ACHN (cell line): ENCODE measurements at places on chromosomes 11 and 22.
A peak's percentile ranks its signal among the peaks of the same experiment; 100 is the strongest.

DNA sequence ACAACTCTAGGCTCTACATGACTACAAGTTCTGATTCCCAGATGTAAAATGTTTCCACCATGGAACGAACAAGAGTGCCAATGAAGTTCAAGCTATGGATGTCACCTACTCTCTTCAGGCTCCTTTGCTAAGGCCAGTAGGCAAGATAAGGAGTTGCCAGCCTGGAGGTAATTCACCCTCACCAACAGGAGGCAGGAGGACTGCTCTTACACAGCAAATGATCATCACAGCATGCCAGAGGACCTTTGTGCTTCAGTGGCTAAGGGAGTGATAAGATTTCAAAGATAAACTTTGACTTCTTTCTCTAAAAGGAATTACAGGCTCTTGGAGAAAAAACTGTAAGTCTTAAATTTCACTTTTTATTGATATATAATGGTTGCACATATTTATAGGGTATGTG is 54.1 kb upstream of the SLC36A4 start:
- DNase-seq = no peak

- DNase-seq = no peak
These were observed 25.5 kb upstream of the CREB3L1 start for GRCh38 chr11:46251954-46252353.

DNA sequence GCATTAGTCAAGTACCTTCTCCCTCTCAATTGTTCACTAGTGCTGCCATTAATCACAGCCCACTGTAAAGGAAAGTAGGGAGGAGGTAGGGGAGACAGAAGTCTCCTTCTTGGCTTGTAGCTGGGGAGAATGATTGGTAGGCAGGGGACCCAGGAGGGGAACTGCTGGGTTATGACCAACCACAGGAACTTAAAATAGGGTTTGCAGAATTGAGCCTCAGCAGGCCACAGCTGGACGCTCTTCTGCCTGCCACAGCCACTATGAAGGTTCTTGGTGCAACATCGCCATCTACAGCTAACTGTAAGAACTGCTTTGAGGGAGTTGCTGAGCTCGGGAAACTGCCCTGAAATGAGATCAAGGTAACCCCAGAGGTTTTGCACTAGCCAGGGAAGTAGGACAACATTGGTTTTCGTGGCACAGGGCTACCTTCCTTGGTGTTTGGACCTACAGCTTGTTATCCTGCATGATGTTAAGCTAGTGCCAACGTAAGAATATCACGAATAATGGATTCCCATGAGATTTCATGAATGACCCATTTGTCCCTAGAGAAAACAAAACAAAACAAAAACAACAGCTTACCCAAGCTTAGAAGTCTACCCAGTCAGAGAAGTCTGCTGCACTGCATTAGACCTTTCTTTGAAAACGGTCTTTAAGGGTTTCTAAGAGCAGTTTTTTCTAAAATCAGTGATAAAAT is 787.1 kb upstream of the API5 start:
- DNase-seq = peak; percentile 50

DNA sequence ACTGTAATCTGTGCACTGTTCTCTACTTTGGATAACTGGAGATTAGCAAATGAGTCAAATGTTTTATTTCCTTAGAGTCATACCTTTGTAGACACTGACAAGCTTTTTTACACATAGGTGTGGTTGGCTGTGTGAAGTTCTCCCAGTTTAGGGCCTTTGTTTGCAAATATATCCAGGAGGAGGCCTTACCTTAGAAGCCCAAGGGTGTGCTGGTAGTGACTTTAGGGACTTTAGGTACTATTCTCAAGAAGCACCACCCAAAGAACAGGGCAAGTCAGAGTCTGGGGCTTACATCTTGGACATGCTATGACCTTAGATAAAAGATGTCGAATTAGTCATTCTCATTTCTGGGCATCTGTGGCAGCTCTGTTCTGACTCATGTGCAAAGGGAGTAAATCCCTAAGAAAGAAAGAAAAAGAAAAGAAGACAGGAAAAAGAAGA is 4.8 kb upstream of the FAR1 start:
- DNase-seq = peak; percentile 8

DNA sequence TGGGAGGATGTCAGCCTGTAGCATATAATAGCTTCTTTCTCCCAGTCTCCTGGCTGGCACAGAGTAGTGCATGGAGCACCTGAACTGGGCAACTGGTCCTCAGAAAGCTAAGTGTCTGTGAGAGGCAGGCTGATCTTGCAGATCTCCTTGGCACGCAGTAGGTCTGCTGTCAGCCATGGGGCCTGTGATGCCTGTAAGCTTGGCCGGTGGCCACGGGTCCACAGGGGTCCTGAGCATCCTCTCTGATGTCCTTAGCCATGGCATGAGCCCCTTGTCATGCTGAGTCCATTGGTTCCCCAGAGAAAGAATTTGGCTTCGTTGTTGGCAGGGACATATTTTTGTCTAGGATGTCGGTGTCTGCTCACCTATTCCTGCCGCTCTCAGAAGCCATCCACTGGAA is 25.0 kb downstream of the AMPD3 start:
- DNase-seq = no peak

DNA sequence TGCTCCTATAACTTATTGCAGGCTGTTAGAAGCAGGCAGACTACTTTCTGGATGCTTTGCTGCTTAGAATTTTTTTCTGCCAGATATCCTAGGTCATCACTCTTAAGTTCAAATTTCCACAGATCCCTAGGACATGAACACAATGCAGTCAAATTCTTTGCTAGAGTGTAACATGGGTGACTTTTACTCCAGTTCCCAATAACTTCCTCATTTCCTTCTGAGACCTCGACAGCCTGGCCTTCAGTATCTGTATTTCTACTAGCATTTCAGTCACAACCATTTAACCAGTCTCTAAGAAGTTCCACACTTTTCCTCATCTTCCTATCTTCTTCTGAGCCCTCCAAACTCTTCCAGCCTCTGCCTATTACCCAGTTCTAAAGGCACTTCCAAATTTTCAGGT is 60.4 kb upstream of the ZBED5 start:
- DNase-seq = no peak

- DNase-seq = no peak
These were observed 26.7 kb downstream of the IRAG1 start for GRCh38 chr11:10666556-10667520.

GRCh38 chr11:114281388-114281956 is 14.7 kb upstream of the NNMT start:
- DNase-seq = no peak

DNA sequence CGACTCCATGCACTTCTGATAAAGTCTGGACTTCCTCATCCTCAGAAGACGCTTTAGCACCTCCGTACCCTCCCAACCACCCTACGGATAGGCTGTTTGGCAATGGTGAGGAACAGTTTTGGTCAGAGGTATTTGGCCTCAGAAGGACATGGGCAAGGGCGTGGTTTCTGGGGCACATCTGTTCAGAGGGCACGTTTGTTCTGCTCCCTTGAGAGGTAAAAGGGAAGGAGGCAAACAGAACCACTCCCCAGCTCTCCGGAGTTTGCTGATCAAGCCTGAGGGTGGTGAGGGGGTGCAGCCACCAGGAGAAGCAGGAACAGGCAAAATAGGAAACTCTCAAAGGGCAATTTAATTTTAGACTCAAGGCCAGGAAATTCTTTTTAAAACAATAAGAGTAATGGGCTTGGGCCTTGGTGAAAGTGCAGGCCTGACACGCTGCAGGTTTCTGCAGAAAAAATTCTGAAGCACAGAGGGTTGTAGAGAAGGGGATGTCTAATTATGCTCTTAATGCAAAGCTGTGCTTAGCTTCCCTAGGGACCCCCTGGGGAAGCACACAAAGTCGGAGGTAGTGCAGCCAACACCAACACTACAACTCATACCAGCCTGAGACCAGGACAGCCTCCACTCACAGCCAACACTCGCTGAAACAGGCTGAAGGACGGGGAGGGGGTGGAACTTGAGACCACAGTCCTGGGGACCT is 23.3 kb downstream of the ETS1 start:
- DNase-seq = no peak

DNA sequence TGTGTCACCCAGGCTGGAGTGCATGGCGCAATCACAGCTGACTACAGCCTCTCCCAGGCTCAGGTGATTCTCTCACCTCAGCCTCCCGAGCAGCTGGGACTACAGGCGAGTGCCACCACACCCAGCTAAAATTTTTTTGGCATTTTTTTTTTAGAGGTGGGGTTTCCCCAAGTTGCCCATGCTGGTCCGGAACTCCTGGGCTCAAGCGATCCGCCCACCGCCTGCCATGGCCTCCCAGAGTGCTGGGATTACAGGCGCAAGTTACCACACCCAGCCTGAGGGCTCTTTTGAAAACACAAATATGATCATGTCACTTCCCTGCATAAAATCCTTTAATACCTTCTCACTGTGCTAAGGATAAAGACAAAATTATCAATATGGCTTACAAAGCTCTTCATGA is 88.1 kb downstream of the MAML2 start:
- DNase-seq = no peak

DNA sequence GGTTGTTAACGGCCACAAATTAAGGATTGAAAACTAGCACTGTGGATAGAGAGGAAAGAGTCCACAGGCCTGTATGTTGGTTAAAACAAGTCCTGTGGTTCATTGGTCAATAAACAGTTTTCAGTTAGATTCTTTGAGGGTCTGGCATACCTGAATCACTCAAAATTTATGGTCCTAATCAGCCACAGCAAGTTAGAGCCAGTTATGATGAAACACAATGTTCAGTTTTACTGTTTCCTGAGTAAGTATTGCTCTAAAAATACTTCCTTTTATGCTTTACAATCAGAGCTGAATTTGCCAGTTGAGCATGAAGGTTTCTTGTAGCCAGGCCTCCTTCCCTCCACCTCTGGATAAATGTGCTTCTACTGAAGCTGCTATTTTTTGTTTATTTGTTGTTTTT is 12.9 kb upstream of the CAT start:
- DNase-seq = no peak

GRCh38 chr11:131823772-131824171 is 453.4 kb downstream of the NTM start:
- DNase-seq = no peak

DNA sequence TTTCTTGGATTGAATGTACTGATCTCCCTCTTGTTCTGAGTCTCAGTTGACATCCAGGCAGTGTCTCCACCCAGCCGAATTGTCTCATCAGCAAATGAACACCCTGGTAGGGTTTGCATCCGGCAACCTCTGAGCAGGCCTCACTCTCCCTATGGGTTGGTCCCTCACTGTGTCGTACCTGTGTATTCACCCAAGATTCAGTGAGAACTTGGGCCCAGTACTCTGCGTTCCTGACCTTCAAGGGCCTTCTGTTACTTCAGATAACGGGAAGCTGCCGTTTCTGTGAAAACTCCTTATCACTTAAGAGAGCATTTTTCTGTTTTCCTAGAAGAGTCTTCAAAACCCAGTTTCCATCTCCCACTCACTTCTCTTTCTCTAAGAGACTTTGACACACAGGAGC is 915.6 kb downstream of the TBC1D22A start:
- DNase-seq = no peak

GRCh38 chr11:69445131-69445470 is 36.4 kb upstream of the LINC01488 start:
- DNase-seq = no peak

DNA sequence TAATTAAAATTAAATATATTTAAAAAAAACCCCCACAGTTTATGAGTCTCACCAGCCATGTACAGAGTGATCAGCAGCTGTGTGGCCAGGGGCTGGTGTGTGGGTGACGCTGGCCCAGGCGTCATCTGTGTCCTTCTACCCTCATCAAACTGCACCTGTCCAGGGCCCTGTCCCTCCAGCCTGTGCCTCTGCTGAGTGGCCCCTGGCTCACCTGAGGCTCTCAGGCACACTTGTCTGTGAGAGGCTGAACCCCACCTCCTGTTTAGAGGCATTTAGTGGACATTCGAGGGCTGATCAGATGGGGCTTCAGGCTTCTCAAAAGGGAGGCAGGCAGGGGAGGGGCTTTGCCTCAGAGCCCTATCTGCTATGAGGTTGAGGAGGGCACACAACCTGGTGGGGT is 29.9 kb upstream of the SMIM38 start:
- no peak for DNase-seq

DNA sequence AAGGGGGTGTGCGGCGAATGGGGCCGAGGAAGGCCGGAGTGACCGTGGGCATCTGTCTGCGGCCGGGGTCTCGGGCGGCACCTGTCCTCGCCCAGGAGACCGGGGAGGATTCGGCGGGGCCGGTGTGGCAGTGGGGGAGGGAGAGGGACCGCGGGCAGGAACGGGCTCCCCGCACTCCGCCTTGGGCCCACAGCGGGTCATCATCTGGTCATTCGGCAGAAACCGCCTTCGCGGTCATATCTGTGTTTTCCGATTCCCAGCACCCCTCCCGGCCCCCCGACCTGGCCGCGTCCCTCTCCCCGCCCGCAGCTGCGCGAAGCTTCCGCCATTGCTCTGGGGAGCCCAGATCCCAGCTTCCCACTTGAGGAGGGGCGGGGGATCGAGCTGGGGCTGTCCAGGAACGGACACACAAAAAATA is 824 bp upstream of the CBX6 start:
- DNase-seq = peak; percentile 56

- DNase-seq = no peak
These were observed 4.5 kb upstream of the TTLL8 start for GRCh38 chr22:50062509-50063135.

- no peak for DNase-seq
These were observed 247.9 kb upstream of the KIRREL3 start for GRCh38 chr11:127248476-127248875.

DNA sequence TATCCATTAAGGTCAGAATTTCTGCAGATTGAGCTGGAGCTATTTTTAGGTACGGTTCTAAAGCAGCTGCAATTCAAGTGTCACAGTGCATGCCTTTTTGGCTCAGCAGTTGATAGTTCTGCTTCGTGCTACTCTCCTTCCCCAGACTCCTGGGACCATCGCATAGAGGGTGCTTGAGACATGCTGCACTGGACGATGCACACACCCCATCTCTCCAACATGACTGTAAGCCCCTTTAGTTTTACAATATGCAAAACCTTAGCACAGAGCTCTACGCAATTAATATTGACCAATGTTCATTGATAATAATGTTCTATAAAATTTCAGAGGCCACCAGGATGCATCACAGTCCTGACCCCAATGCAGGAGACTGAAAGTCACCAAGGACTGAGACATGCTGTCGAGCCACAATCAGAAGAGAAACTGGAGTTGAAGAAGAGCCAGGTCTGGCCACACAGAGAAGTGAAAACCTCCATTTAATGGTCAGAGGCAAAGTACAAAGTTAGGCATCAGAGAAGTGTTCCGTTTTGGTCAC is 120.9 kb upstream of the ZC3H12C start:
- no peak for DNase-seq

DNA sequence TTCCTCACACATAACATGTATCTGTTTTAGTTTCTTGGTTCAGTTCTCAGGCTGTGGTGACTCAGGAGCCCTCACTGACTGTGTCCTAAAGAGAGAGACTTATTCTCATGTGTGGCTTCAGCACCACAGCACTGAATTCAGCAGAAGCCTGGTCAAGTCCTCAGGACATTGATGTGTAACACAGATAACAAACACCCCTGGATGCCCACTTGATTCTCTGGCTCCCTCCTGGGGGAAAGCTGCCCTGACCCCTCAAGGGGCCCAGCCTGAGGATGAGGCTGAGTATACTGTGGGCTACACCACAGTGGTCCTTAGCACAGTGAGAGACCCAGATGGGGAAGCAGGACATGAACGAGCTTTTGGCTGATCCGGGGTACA is 87.2 kb upstream of the VPREB1 start:
- no peak for DNase-seq
